ENCODE measurements at places on chromosomes 6 and 20.
A peak's percentile ranks its signal among the peaks of the same experiment; 100 is the strongest.

GRCh38 chr20:17177341-17177740, 49.5 kb upstream of the PCSK2 start:
- DNase-seq = no peak

- DNase-seq = no peak
These were observed 107.1 kb downstream of the COL12A1 start for GRCh38 chr6:75098709-75099108.

DNA sequence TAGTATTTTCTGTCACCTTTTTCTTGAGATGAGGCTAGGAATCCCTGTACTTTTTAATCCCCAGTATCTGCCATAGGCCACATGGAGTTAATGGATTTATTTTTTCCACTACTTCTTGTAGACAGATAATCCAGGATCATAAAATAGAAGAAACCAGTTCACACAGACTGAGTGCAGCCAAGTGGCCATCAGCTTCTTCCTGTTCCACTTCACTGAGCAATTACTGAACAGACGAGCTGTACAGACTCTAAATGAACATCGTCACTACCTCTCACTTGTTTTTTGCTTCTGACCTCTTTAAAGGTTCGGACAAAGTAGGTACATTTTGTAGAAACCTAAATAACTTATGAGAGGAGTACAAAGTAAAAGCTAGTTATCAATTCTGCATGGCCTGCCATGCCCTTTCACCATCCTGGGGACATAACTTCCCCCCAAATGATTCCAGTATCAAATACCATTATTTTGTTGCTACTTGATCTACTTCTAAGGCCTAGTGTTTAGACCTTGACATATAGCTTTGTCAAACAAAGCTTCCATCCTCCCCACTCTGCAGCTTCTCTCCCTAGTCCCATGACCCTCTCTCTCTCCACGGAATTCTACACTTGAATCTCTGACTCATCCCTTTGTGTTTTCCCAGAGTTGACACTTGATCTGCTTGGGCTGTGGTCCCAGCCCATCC, 34.4 kb upstream of the ARHGAP18 start:
- no peak for DNase-seq

GRCh38 chr20:9027626-9028025, 41.3 kb upstream of the PLCB4 start:
- no peak for DNase-seq

GRCh38 chr6:53834132-53834531, 39.3 kb downstream of the LRRC1 start:
- no peak for DNase-seq

DNA sequence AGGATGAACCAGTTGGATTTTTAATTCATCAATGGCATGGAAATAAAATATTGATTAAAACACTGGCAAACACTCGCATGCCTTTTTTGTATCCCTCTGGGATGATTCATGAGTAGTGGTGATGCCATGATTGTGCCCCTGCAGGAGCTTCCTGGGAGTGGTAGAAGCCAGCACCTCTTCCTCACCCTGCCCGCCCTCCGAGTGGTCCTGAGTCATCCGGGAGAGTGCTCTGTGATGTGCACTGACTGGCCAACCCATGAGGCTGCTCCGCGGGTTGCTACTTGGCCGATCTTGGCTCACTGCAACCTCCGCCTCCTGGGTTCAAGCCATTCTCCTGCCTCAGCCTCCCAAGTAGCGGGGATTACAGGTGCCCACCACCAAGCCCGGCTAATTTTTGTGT, 27.4 kb downstream of the GJA10 start:
- no peak for DNase-seq

DNA sequence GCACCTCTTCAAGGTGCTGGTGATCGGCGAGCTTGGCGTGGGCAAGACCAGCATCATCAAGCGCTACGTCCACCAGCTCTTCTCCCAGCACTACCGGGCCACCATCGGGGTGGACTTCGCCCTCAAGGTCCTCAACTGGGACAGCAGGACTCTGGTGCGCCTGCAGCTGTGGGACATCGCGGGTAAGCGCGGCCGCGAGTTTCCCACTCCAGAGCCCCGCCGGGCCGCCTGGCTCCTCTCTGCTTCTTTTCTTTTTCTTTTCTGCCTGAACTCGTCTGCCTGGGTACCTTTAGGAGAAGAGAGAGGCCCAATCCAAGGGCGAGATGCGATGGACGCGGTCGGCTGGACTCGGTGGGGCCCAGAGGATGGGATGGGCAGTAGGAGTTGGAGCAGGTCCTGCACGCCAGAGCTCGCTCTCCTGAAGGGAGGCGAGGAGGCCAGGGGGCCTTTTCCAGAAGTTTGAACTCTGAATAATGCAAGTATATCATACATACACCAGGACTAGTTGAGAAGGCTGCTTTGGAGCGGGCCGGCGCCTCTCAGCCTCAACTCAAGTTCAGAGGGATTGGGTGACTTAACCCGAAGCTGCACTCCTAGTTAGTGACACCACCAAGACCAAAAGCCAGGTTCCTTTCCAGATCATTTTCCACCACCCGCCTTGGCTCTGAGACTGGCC, 445 bp downstream of the RAB32 start:
- DNase-seq = no peak

- no peak for DNase-seq
These were observed 36.8 kb upstream of the CLIC5 start for GRCh38 chr6:46052479-46052878.

GRCh38 chr20:3013771-3014170, 29.7 kb upstream of the GNRH2 start:
- DNase-seq = no peak

DNA sequence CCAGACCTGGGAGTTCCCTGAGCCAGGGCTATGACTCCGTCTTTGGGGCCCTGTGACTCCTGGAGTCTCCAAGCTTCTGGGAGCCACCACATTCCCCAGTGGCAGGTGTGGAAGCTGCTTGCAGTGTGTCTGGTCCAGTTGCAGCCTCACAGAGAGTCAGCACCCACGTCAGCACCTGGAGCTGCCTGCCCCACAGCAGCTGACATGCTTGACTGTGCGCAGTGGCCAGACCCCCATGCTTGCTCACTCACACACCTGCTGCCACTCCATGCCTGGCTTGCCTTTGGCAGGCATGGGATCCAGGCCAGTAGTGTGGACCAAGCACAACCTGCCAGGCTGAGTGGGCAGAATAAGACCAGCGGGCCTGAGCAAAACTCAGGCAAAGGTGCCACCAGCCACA, 31.0 kb upstream of the ASIP start:
- DNase-seq = no peak

- no peak for DNase-seq
These were observed 70.5 kb downstream of the AKAP12 start for GRCh38 chr6:151310279-151310678.

DNA sequence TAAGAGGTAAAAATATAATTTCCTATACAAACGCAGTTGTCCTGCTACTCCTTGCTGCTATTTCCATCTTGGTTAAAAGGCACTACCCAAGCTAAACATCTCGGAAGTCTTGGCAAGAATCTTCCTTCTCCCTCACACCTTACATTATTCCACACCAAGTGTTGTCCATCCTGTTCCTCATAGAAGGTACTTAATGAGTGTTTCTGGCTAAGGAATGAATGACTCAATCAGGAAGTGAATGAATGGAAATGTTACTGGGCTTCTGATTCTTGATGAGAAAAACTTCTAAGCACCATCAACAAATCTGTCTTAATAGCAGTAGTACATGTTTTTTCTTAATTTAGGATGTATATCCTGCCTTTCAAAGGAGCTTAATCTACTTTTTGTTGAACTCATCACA, 40.6 kb upstream of the RSPO3 start:
- no peak for DNase-seq

GRCh38 chr6:156554160-156554559, 223.0 kb upstream of the ARID1B start:
- DNase-seq = no peak

- peak; percentile 23 for DNase-seq
These were observed at the start of gene ARFGEF3 for GRCh38 chr6:138161338-138162110. Gene ARFGEF3, plus strand, starts transcription at chr6:138161939. Its CDS starts 148 bp downstream, at chr6:138162087.

- DNase-seq = no peak
These were observed 81.5 kb downstream of the SULF2 start for GRCh38 chr20:47703748-47704147.

- DNase-seq = no peak
These were observed 15.3 kb upstream of the SRSF6 start for GRCh38 chr20:43442282-43442880.

DNA sequence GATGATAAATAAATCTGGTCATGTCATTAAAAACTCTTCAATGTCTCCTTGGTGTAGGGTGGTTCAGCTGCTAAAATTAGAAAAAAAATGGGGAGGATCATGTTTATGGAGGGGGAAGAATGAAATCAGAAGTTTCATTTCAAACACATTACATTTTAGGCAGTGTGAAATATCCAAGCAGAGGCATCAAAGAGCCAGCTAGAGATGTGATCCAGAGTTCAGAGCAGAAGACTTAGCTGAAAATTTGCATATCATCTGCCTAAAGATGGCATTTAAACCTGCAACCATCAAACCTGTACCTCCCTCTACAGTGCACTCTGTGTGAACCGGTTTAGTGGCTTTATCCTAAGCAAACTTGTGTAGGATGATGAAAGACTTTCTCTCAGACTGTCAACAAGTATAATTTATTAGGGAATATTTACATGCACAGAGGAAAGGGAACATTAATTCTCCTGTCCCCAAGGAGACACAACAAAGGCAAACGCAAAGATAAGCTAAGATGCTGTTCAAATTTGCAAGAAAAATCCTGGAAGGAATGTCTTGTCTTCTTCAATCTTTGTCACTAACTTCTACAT, 84.8 kb upstream of the PLEKHG1 start:
- no peak for DNase-seq

DNA sequence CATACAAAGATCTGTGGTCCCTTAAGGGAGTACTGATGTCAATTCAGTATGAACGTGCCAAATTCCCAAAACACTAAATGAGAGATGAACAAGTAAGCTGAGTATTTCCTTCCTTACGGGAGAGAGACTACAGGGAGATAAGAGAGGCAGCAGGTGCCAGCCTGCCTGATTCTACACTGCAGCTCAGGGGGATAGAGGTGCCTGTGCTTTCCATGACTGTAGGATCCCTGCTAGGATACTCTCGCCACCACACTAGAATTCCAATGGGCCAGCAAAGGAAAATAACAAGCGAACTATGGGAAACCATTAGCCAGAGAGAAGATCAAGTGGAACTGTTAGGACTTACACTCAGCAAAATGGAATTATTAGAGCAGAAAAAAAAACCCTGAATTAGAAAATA, 198.5 kb upstream of the BTBD3 start:
- DNase-seq = no peak

DNA sequence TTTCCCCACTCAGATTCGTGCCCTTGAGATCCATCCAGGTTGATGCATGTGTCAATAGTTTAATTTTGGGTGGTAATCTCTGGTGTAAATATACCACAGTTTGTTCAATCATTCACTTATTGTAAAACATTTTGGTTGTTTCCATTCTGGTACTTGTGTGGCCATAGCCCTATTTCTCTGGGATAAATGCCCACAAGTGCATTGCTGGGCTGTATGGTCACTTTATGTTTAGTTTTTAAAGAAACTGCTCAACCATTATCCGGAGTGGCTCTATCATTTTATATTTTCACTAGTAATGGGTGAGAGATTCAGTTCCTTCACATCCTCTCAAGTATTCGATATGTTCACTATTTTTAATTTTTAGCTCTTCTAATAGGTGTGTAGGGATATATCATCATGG, 60.7 kb upstream of the RNF24 start:
- no peak for DNase-seq

- peak; percentile 77 for DNase-seq
These were observed 149.7 kb upstream of the TNFAIP3 start for GRCh38 chr6:137717074-137718073.

GRCh38 chr6:11493974-11494373, 43.6 kb upstream of the TMEM170B start:
- DNase-seq = no peak

DNA sequence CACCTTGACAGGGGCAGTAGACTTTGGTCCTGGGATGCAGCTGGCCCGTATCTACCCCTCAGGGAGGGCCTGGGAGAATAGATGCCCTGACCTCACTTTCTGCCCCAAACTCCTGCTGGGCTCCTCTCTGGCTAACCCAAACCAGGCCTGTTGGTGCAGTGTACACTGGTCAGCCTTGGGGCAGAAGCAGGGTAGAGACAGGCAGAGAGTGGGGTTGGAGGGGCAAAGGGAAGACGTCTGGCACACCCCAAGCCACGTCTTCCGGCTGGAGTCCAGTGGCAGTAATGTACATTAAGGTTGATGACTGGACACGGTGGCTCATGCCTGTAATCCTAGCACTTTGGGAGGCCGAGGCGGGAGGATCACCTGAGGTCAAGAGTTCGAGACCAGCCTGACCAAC, 9.3 kb downstream of the DDR1 start:
- DNase-seq = no peak

- DNase-seq = no peak
These were observed 51.1 kb downstream of the FGD2 start for GRCh38 chr6:37056439-37057127.
